T47D (cell line): ENCODE measurements at places on chromosomes 1 and 21.
A peak's percentile ranks its signal among the peaks of the same experiment; 100 is the strongest.

- DNase-seq: no peak
These were observed 57.8 kb downstream of the PGBD5 start for GRCh38 chr1:230368363-230368762.

GRCh38 chr1:193462629-193463320, 276.4 kb upstream of the B3GALT2 start:
- DNase-seq: no peak

DNA sequence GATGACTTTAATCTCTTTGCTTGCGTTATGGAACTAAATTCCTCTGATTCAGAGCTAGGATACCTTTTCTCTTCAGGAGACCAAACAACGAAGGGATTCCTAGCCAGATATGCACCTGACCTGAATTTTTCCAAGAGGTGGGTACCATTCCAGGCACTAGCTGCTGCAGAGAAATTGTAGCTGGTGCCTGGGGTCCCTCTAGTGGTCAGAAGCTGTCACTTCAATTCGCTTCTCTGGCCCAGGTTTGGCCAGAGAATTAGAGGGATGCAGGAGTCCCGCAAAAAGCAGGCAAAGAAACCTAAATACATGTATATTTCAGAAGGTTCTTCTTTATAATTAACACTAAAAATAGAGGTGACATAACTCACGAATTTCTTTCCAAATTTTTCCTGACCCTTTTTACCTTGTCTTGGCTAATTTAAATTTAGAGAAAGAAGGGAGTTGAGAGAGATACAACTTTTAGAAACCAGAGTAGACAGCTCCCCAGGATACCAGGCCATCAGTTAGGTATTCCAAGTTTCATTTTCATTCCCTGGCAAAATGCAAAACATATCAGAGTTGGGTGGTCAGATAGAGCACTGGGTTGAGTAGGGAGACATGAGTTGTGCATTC, 9.6 kb downstream of the ACKR1 start:
- DNase-seq: peak; percentile 67

DNA sequence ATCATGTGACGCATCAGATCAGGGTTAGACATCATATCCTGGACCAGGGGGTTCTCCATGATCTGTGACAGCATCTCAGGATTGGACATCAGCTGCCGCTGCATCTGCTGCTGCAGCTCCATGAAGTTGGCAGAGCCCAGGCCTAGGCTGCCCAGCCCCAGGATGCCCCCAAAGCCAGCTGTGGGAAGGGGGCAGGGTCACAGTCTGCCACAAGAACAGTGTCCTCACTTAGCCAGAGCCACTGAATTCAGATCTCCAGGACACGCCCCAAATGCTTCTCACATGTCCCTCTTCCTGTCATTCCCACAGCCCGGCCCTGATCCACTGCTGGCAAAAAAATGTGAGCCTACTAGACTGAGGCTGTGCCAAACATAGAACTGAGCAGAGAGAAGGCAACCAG, 3.2 kb downstream of the UBQLN4 start:
- no peak for DNase-seq

DNA sequence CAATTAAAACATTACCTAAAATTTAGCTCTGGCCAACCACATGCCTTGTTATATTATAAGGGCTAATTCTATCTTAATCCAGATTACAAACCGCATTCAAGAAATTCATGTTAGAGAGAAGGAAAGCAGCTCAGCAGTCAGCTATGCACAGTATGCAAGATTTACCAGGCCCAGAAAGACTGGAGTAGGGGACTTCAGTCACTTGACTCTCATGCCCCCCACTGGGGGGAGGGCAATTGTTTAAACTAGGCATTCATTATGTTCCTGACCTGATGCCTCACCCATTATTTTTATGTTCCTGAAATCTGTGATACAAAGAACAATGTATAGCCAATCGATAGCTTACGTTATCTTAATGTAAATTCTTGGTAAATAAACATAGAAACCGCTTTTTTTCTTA, 96.9 kb downstream of the ZNF644 start:
- DNase-seq: no peak

DNA sequence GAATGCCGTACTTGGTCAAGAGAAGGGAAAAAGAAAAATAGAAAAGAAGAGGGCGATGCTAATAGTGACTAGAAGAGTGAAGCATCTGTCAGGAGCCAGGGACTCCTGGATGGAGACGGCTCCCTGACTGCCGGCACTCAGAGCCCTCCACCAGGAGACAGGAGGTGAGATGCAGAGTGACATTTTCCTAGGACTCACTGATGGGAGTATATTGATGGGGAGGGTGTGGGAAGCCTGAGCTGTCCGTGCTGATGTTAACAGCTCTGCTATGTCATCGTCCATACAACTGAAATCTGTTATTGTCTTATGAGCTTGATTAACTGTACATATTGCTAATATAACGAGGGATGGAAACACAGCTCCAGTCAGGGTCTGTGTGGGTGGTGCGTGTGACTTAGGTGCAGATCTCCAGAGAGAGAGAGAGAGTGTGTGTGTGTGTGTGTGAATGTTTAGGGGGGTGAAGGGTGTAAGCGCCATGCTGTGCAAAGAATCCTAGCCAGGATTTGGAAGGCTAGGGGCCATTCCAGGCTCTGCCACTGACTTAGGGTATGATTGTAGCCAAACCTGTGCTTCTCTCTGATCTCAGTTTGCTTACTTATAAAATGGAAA, 123.0 kb upstream of the KLHDC7A start:
- DNase-seq: no peak

DNA sequence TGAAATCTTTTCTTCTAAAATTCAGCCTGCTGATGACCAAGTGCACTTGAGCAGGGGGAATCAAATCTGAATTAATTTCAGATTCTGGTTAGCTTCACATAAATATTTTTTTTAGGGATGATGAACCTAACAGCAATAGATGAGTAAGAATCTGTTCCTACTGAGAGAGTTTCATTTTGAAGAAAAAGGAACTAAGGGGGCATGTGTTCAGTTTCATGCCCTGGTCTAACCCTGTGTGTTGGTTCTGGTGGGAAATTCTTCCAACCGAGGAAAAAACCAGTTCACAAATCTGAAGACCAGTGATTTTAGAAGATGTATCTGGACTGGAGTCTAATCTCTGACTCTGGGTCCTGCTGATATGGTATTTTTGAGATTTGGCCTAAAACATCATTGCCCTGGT, 13.7 kb downstream of the SELL start:
- no peak for DNase-seq

DNA sequence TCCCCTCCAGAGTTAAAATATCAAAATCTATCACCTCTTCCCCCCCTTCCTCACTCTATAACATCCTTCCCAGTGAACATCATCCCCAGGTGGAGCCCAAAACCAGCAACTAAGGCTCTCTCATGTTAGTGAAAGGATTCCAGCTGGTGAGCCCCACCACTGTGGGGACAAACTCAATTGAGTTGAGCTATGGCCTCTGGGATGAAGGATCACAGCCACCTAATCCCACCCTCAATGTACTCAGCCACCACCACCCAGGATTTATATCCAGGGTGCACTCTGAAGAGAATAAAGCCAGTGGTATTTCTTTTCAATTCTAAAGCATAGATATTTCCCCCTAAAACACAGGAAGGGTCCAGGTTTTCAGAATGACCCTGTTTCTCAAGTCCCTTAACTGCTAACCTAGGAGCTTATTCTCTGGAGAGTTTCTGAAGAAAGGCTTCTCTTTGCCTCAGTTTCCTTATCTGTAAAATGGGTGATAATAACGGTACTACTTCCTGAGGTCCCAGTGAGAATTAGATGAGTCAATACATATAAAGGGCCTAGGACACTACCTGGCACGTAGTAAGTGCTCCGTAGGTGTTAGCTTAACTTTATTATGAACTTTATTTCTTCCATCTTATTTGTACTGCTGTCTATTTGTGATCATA, 15.6 kb upstream of the BOLA1 start:
- no peak for DNase-seq

GRCh38 chr1:224739997-224740684, 124.0 kb downstream of the CNIH3 start:
- DNase-seq: no peak

DNA sequence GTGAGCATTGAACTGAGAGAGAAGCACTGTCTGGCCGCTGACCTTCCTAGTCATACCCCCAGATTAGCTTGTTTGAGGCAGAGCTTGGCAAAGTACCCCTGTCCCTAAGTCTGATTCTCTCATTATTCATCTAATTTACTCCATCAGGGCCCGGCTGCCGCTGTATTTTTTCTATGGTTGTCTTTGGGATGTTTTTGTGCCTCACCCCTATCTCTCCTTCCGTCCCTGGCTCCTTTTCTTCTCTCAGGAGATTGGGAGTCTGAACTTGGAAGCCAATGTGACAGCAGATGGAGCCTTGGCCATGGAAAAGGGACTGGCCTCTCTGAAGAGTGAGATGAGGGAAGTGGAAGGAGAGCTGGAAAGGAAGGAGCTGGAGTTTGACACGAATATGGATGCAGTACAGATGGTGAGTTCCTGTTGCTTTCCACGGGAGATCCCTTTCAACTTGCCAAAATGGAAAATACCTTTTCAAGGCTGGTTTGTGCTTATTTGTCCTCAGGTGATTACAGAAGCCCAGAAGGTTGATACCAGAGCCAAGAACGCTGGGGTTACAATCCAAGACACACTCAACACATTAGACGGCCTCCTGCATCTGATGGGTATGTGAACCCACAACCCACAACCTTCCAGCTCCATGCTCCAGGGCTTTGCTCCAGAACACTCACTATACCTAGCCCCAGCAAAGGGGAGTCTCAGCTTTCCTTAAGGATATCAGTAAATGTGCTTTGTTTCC, 53.9 kb downstream of the LAMC2 start:
- DNase-seq: no peak

DNA sequence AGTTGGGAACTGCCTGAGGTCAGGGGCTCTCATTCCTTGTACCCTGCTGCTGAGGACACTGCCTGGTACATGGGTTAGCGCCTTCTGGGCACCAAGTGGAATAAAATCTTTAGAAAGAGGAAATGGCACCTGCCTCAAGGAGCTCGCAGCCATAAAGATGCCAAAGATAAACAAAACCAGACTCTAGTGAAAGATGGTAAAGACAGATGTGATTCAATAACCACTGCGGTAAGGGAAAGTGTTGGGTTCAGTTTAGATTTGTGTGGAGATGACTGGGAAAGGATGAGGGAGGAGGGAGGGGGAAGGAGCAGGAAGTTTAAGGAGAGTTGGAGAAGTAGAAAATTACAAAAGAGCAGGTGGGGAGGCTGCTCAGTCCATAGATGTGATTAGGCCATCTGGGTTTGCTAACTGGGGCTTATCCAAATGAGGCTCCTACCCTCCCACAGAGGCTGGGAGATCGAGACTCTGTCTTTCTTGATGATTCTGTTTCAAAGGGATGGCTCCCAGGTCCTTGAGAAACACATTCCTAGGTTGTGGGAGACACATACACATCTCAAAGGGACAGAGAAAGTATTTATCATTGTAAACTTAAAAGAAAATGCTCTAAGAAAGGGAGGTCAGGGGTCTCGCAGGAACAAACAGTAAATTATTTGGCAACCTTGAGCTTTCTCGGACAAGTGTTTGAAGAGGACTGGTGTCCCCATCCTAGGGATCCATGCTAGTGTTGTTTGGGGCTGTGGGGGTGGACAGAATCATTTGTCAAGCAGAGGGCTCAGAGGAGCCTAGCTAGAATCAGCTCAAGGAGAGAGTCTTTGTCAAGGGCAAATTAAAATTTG, 65.7 kb upstream of the MORC3 start:
- DNase-seq: peak; percentile 86

- DNase-seq: no peak
These were observed 3.9 kb upstream of the MMP23B start for GRCh38 chr1:1627829-1628753.

GRCh38 chr1:45895406-45895805, 92.0 kb downstream of the MAST2 start:
- no peak for DNase-seq

DNA sequence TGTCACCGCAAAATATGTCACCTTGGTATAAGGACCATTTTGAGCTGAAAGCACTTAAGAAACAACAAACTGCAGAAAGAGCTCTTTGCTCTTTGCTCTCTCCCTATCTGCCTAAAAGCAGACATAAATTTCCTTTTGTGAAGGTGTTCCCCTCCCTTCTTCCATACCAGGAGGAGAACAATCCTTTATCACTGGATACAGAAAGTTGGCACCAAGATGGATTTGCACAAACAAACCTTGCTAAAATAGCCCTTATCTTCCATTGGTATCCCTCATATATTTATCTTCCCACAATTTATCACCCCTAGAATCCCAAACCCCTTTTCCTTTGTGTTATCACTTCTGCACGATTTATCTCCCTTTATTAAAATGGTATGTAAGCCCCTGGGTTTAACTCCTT, 51.4 kb downstream of the DPYD start:
- no peak for DNase-seq

GRCh38 chr1:200774735-200775444, 36.2 kb downstream of the CAMSAP2 start:
- no peak for DNase-seq

- no peak for DNase-seq
These were observed 131.9 kb upstream of the COL6A1 start for GRCh38 chr21:45849651-45850050.

DNA sequence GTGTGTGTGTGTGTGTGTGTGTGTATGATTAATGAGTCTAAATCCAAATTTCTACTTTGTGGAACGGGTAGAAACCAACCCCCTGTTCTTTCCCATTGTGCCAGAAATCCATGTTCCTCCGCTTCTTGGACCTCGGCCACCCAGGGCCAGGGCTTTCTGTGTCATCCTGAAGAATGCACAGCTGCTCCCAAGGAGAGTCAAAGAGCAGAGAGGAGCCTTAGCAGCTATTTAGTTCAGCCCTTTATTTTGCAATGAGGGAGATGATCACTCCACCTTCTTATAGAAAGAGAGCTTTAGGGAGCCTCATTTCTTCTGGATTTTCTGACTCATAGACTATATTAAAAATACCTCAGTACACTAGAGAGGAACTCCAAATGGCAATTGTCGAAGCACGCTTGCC, 489.3 kb upstream of the VAMP3 start:
- no peak for DNase-seq

DNA sequence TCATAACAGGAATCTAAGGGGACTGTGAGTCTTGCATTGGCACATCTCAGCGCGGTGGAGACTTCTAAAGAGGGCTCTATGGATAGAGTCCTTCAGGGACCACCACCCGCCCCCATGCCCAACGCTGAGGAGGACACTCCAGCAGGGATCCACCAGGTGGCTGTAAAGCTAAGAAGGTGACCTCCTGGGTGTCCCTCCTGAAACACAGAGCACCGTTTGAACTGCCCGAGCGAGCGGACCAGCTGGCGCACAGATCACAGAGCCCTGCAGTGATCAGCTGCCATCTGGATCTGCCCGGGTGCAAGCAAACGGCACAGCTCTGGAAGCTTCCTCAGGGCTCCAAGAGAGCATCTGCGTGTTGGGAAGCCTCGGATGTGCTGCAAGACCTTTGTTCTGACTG, 51.3 kb upstream of the LYST start:
- no peak for DNase-seq

- DNase-seq: no peak
These were observed 18.8 kb upstream of the SRM start for GRCh38 chr1:11078631-11079030.

GRCh38 chr1:44154049-44154448, 12.6 kb upstream of the KLF18 start:
- DNase-seq: no peak

GRCh38 chr1:17755120-17755519, at the start of gene ACTL8:
Gene ACTL8 (plus strand): TSS chr1:17755333. CDS start chr1:17823009, 67,676 bp downstream.
- no peak for DNase-seq

- no peak for DNase-seq
These were observed 6.1 kb downstream of the ZNF124 start for GRCh38 chr1:247165674-247166073.
